ENCODE measurements at places on chromosomes 7 and 10.

DNA sequence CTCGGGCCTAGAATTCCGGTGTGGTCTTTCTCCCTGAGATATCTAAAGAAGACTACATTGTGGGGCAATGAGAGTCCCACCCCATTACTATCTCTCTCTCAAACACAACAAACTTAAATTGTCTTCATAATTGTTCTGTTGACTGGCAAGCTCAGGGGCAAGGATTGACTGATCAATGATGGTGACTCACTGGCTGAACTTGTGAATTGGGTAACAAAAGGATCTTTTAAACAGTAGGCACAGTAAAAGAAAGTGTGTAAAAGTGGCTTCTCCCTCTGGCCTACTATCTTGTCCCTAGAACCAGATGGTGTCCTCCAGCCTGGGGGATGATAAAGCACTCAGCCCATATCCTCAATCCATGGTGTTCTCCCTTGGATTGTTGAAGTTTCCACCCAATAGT, 63.1 kb upstream of the RAPGEF5 start:
- DNase-seq: no peak

- DNase-seq: no peak
Observed at GRCh38 chr7:101164071-101164840, 1.1 kb downstream of the VGF start.

- no peak for DNase-seq
Observed at GRCh38 chr10:129612481-129613109, 145.6 kb downstream of the MGMT start.

DNA sequence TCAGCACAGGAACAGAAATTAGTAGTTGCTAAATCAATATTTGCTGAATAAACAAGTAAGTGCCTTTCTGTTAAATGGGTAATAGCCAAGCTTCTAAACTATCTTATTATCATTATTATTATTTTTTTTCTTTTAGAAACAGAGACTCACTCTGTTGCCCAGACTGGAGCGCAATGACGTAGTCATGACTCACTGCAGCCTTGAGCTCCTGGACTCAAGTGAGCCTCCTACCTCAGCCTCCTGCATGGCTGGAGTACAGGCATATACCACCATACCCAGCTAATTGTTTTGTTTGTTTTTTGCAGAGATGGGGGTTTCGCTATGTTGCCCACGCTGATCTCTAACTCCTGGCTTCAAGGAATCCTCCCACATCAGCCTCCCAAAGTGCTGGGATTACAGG, 12.3 kb upstream of the ELN start:
- no peak for DNase-seq

GRCh38 chr7:122329145-122329802, 24.7 kb upstream of the FEZF1 start:
- no peak for DNase-seq

GRCh38 chr10:98422182-98422581, 7.2 kb upstream of the PYROXD2 start:
- DNase-seq: no peak

GRCh38 chr7:52741670-52742290, 293.7 kb upstream of the POM121L12 start:
- no peak for DNase-seq

DNA sequence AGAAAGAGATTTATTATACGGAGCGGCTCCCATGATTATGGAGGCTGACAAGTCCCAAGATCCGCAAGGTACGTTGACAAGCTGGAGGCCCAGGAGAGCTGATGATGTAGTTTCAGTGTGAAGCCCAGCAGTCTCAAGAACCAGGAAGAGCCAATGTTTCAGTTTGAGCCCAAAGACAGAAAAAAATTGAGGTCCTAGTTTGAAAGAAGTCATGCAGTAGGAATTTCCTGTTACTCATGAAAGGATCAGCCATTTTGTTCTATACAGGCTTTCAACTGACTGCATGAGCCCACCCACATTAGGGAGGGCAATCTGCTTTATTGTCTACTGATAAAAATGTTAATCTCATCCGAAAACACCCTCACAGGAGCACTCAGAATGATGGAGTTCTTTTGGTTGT, 51.5 kb downstream of the CCDC71L start:
- no peak for DNase-seq

DNA sequence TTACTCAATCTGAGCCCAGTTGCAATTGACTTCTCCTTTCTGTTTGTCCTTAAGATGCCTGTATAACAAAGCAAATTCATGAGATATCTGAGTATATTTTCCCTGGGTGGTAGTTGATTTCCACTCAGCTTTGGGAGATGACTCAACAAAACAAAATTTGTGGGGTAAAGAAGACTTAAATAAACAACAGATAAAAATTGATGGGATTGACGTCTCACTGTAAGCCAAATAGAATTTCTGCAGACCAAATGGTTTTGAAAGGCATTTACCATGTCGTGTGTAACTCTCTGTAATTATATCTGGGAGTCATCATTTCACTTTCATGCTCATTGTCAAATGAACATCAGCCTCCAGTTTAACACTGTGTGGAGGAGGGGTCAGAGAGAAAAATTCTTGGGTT, 255.4 kb upstream of the MYO3A start:
- no peak for DNase-seq

Measured in T-helper 2 cell treated with Interferon-gamma antibody and Interleukin-4, amounts not matched to agents 5 μg/mL and 100 μg/mL, for 36 hours (primary cell).